ENCODE measurements at places on chromosomes 13 and 19. TPM values are rescaled to one million over a fixed set of nuclear protein-coding genes. Genes with fewer than 3 reads are reported as not detected.

SHISA2 gene
- 0.06 TPM for polyA plus RNA-seq

CCNA1 gene
- 0.22 TPM for polyA plus RNA-seq

WDR62 gene
- polyA plus RNA-seq: 1.6 TPM

FCGBP gene
- polyA plus RNA-seq: 0.74 TPM

GDF15 gene
- polyA plus RNA-seq: 0.62 TPM

DNA sequence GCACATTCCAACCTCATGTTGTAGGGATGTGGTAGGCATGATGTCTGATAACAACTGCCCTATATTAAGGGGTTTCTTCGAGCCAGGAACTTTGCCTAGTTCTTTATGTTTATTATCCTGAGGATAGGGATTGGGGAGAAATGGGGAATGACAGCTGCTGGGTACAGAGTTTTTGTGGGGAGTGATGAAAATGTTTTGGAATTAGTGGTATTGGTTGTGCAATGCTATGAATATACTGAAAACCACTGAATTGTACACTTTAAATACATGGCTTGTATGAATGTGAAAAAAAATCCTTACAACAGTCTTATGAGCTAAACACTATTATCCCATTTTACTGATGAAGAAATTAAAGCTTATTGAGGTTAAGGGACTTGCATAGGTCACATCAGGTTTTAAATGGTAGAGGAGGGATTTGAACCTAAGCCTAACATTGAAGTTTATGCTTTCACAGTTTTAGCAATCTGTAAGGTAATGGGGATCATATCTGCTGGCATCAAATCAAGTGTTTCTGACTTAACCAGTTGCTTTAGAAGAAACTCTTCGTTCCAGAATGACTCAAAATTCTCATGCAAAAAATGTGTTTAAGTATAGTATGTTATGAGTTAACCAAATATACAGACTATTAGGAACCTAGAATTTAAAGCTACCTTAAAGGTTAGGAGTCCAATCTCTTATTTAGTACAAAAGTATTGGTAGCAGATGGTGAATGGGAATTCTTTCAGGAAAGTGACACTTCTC lies 61.4 kb downstream of the ERCC5 start:
- DNase-seq: no peak
